ENCODE measurements at places on chromosomes 6 and 20.
A peak's percentile ranks its signal among the peaks of the same experiment; 100 is the strongest.

GRCh38 chr20:47379433-47380150 lies 23.1 kb upstream of the ZMYND8 start:
- no peak for DNase-seq

GRCh38 chr20:23254505-23254904 lies 96.1 kb upstream of the NXT1 start:
- no peak for DNase-seq

- DNase-seq: no peak
Observed at GRCh38 chr6:75874224-75874623, 125.2 kb downstream of the MYO6 start.

GRCh38 chr20:20712004-20712473 lies 405 bp downstream of the RALGAPA2 start:
- no peak for DNase-seq

GRCh38 chr6:27894839-27895762 lies 17.1 kb downstream of the OR2B2 start:
- peak; percentile 41 for DNase-seq

Data from NCI-H1417 treated with DMSO at 0.1 percent for 48 hours (cell line).